NCI-H1436 (cell line): ENCODE measurements at places on chromosomes 12 and 14.

DNA sequence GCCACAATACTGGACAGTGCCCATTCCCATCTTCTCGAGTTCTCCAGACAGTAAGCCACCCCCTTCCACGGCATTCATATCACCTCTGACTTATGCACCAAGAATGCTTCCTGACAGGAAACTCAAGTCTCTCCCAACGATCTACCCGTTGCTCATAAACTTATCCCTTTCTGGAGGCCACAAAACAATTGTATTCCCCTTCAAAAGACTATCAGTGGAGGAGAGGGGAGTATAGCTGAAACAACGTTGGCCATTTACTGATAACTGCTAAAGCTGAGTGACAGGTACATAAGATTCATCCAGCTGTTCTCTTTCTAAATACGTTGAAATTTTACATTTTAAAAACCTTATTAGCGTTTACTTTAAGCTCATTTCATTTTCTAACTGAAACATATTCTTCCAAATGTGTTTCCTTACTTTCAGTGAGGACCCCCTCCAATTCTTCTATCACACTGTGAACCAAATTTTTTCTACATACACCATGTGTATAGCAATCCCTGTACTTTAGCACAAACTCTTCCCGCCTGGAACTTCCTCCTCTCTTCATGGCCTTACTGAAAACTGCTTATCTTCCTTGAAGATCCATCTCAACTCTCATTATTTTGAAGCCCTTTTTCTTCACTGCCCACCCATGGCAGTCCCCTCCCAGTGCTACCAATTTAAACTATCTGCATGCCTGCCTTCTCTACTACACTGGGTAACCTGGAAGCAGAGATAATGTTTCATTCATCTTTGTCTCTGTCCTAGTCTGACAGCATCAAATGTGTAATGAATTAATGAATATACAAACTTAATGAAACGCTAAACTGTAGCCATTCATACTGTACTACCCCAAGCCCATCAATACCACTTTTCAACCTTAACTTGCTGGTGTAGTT, 28.8 kb downstream of the ATXN2 start:
- DNase-seq = no peak

- DNase-seq = no peak
Observed at GRCh38 chr12:75786070-75786469, 245.5 kb downstream of the PHLDA1 start.

DNA sequence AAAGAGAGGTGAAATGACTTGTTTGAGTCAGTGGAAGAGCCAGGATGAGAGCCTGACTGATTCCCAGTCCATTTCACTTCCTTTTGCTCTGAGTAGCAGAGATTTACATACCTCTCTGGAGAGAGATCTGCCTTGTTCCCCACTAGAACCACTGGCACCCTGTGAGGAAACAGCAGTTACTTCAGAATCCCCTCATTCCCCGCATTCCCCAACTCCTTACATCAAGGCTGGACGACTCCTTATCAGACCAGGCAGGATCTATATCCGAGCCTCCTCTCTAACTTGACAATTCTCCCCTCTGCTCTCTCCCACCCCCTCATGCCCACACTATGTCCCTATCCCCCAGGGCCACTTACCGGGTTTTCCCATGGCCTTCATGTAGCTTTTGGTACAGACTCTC, 3.7 kb downstream of the RHEBL1 start:
- no peak for DNase-seq

DNA sequence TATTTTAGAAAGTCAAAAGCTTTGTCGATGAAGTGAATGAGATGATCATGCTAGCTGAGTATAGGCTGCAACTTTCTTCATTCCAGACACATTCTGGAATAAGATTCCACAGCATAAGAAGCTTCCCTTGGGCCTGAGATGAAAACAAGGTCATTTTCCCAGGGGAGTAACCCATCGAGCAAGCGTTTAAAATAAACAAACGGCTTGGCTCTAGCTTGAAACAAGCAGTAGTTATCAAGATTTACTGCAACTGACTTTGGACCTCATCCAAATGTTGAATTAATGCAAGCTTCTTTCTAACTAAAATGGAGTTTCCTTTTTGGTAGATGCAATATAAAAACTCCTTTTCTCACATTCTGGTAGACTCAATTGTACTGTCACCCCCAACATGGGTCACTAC, 23.0 kb downstream of the KCNJ8 start:
- no peak for DNase-seq

DNA sequence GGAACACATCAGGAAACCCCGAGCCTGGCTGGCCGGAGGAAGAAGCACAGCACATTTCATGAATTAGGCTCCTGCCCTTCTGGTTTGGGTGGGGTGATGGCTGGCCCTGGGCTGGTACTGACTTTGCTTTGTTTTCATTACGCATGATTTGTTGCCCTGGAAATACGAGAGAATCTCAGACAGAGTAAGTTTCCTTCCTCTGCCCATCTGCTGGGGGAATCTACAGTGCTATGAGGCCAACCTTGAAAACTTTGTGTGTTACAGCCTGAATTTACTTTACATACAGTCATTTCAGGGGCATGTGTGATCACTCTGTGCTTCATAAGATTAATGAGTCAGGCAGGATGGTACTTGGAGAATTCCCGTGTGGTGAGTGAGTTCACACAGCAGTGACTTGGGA, 20.5 kb upstream of the SLC5A8 start:
- DNase-seq = no peak
